MCF 10A (cell line): ENCODE measurements at places on chromosomes 12 and 14.

DNA sequence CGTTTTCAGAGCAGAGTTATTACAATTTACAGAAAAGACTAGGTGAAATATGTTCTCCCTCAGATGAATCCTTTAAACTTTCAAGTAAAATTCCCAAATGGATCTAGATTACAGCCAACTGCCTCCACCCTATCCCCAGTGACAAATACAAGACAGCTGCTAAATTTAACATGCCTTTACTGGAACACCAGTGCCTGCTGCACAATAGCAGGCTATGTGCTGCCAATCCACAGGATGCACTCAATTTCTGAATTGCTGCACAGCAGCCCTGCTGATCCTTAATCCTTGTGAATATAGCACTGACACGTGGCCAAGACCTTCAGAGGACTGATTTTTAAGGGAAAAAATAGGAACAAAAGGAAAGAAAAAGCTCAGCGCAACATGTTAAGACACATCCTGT is 128.9 kb downstream of the CCER1 start:
- no peaks in the 10 kb centered on the region for H3K4me1 ChIP-seq
- no peaks in the 10 kb centered on the region for H3K27me3 ChIP-seq
- DNase-seq = no peak
- H3K36me3 ChIP-seq = no peaks in the 10 kb centered on the region
- no peak overlapping the region for H3K4me3 ChIP-seq
- no peak overlapping the region for H3K27ac ChIP-seq

GRCh38 chr12:8075935-8076334 is 6.1 kb upstream of the NECAP1 start:
- peaks cover 17% of the 10 kb centered on the region for H3K4me1 ChIP-seq
- no peaks in the 10 kb centered on the region for H3K36me3 ChIP-seq
- no peaks in the 10 kb centered on the region for H3K27me3 ChIP-seq
- no peak overlapping the region for H3K27ac ChIP-seq

- DNase-seq = no peak
- H3K4me3 ChIP-seq = no peak overlapping the region
- H3K27me3 ChIP-seq = peaks cover 22% of the 10 kb centered on the region
Observed at GRCh38 chr12:4705824-4706223, 14.4 kb upstream of the GALNT8 start.

- DNase-seq = peak; percentile 6
- H3K4me1 ChIP-seq = no peaks in the 10 kb centered on the region
- H3K4me3 ChIP-seq = no peak overlapping the region
- H3K27me3 ChIP-seq = no peaks in the 10 kb centered on the region
- peaks cover 66% of the 10 kb centered on the region for H3K36me3 ChIP-seq
Observed at GRCh38 chr12:123744836-123745235, 17.3 kb upstream of the DNAH10 start.

DNA sequence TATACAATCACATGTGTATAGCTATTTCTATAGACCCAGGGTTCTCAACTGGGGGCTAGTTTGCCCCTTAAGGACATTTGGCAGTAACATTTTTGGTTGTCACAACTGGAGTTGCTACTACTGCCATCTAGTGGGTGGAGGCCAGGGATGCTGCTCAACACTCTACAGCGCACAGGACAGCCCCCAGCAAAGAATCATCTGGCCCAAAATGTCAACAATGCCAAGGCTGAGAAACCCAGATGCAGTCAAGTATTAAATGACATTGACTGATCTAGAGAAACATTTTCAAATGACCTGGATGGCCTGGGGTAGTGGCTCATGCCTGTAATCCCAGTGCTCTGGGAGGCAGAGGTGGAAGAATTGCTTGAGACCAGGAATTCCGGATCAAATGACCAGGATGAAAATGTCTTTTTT is 5.8 kb downstream of the WSB2 start:
- no peak overlapping the region for H3K27ac ChIP-seq
- peaks cover 42% of the 10 kb centered on the region for H3K4me1 ChIP-seq
- no peak overlapping the region for H3K4me3 ChIP-seq
- H3K27me3 ChIP-seq = no peaks in the 10 kb centered on the region
